ENCODE measurements at places on chromosomes 13 and 19. TPM values are rescaled to one million over a fixed set of nuclear protein-coding genes. Genes with fewer than 3 reads are reported as not detected.

Gene SIGLECL1
- total RNA-seq, result not detected

DNA sequence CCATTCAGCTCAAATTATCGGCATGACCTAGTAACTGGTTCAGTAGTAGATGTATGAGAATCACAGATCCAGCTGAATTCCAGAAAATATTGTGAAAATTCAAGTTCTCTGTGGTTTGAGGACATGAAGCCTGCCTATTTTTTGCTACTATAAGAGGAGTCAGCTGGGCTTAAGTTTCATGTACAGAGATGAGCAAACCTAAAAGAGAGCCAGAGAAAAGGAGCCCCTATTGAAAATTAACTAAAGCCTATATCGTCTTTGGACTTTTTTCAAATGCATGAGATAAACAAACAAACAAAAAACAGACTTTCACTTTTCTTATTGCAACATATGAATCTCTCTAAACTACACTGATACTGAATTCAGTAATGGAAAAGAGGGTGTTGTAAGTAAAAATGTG lies 106.8 kb upstream of the SPRY2 start:
- no peak for DNase-seq

DNA sequence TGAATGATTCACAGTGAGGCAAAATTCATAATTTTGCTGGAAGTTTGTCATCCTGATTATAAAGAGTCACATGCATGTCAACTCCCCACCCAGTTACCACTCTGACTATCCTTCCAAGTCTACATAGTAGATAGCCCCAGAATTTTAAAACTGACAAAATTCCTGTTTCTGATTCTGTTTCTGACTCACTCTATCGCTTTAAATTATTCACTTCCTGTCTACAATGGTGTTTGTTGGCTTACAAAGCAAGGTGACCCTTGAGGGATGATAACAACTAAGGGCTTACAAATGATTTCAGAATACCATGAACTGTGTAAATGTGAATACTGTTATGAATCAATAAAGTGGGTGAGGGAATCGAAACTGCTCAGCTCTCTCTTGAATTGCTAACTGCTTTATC lies 98.7 kb upstream of the KL start:
- peak; percentile 32 for DNase-seq

DNA sequence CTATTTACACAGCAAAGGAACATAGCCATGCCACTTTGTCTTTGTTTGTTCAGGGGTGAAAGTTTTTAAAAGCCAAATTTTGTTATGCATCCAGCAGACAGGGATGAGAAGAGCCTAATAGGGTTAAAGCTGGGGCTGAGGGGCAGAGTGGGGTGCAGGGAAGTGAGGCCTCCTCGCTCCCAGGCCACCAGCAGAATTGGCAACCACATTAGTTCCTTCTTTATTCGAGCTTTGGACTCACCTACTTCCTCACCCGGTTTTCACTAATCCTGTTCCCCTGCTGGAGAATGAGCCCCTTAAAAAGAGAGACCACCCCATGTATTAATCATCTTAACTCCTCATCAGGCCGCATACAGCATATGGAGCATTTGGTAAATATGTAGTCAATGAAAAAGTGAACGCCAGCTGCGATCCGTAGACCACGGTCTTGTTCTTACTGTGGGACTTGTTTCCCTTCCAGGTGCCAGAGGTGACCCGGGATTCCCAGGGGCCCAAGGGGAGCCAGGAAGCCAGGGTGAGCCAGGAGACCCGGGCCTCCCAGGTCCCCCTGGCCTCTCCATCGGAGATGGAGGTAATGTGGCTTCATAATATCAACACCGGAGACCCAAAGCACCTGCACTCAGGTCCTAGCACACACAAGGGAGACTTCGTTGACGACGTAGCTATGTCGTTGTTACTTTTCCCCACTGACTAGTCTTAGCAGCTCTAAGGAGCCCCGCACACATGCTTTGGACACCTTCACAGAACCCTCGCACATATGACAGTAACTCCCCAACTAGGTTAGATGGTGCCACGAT lies 112.1 kb downstream of the RAB20 start:
- no peak for DNase-seq

Gene CNN1
- total RNA-seq, result 102 TPM
